CD4-positive, alpha-beta T cell treated with Interleukin-1 beta for 1 hour (primary cell): ENCODE measurements at places on chromosomes 3 and 15.

DNA sequence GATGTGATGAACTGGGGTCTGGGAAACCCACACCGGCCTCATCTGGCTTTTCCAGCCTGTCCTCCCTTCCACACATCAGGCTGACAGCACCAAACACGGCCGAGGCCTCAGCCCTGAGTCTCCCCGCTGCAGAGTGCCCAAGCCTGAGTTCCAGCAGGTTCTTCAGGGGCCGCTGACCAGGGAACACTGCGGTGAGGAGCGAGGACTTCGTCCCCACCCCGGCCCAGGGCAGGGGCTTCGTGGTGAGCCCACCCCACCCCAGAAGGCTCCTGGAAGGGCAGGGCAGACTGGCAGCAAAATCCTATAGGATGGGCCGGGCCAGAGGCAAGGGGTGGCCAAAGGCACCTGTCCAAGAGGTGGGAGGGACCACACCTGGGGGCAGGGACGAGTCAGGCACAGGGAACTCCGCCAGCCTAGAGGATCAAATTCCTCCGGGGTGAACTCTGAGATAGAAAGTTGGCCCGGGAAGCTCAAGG is at the start of gene SLC51A:
TSS of gene SLC51A (plus strand) at position 446 of the 476 bp plus-strand sequence. CDS start 179 bp downstream, outside the sequence.
- no peak for DNase-seq

GRCh38 chr3:101806491-101806890 is 27.5 kb downstream of the NXPE3 start:
- no peak for DNase-seq

- DNase-seq = no peak
These were observed 57.9 kb upstream of the CTXND1 start for GRCh38 chr15:80309769-80310384.

DNA sequence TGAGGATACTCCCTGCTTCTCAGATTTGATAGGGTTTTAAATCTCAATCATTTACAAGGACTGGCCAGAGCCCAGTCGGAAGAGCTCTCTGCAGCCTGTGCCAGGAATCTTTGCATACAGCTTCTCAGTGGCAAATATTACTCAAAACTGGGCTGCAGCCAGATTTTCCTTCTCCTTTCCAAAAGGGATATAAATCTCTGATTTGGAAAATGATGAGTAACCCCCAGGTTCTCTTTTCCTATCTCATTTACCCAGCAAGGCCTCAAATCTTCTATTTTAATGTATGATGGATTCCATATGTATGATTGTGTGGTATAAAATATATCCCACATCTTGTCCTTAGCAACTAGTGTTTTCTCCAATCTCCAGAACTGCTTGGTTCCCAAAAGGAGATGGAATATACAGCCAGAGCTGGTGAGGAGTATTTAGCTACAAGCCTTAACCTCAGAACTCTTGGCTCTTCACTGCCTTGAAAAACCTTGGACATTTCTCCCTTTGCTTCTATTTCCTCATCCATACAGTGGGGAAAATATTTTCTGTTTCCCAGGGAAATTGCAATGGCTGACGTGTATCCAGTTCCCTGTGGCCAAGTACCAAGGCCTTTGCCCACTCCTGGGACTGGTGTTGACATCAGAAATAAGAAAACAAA is 114.4 kb downstream of the ATG7 start:
- no peak for DNase-seq

DNA sequence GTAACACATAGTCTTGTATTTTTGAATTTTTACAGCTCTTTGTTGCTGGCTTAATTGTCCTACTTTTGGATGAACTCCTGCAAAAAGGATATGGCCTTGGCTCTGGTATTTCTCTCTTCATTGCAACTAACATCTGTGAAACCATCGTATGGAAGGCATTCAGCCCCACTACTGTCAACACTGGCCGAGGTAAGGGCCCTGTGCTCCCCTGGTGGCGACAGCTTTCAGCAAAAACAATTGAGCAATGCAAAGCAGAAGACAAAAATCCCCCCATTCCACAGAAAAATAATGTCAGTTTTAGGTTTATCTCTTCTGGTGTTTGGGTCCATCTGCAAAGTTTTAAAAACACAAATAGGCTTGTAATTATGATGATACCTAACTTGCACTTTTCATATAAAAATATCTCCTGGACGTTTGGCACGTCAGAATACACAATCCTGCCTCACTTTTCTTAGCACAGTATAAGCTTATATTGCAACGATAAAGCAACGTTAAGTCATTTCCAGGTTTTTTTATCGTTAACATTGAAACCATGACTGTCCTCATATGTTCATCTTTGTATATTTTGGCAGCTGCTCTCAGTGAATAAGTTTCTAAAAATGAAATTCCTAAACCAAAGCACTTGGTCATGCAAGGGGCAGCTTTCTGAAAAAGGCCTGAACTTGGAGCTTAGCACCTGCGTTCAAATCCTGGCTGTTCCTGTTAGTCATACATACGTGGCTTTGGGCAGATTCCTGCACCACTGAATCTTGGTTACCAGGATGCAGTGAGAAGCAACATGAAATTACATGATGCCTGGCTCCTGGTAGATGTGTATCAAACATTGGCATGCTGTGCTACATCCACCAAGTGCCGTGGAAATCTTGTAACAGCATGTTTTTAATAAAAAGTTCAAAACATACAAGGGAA is 8.5 kb downstream of the SEC61A1 start:
- no peak for DNase-seq

- DNase-seq = peak; percentile 36
These were observed 138.8 kb upstream of the HACD2 start for GRCh38 chr3:123723522-123724168.

- peak; percentile 14 for DNase-seq
These were observed 18.6 kb upstream of the DNAAF4 start for GRCh38 chr15:55526559-55527036.

DNA sequence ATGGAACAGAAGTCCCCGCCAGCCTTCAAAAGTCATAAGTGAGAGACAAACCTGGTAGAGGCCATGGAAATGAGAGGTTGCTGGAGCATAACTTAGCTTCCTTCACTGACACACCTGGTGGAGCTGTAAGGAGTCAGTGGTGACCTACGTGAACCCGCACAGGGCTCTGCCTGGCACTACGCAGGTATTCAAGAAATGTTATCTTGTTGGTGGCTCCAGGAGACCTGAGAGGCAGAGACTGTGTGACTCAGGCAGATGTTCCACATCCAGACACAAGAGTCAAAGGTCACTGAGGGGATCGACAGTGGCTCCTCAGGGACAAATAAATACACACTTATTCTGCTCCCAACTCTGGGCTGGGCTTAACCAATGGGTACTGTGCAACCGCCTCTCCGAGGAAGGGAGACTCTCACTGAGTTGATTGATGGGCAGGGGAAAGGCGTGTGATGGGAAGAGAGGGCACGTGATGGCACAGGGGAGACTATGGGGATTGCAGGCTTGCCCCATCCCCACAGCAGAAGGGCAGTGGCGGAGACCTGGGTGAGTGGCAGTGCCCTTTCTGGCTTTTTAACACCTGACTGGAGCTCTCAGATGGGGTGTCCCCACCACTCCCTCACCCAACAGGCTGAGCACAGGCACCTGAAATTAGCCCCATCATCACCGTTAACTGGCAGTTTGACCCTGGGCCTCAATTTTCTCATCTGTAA is 111.7 kb upstream of the SMAD3 start:
- no peak for DNase-seq

DNA sequence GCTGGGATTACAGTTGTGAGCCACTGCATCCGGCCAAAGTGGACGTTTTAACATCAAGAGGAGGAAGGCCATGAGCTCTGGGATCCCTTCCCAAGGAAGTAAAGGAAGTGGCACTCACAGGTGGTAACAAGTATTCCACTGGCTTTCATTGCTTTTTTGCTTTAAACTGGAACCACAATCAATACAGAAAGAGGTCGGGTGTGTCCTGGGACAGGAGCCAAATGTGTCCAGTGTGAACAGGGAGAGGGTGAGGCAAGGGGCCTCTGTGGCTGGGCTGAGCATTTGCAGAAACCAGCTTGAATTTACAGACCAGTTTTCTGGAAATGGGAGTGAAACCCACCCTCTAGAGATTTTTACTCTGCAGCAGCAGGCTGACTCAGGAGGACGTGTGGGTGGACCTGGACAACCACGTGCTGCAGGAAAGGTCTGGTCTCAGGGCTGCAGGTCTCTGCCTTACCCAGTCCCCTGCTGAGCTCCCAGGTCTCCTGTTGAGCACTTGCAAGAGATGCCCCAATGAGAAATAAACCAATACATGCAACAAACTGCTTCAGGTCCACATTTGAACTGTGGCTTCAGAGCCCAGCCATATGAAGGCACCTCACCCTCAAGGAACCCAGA is 42.8 kb upstream of the TMEM115 start:
- DNase-seq = no peak

DNA sequence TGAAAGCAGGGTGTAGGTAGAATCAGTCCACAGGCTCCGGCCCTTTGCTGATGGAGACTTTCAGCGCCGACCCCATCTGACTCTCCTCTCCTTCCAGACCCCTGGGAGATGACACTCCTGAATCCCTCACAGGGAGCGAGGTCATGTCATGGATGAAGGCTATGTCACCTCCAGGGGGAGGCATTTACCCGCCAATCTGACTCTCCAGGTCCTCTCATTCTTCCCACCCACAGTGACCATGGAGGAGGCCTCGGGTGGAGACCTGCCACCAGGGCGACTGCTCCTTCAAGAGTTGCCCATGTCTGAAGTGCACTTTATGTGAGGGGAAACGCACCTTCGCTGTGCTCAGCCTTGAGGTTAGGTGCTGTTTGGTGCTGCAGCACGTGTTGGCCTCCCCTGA is 112.7 kb downstream of the KLF13 start:
- DNase-seq = peak; percentile 35

- no peak for DNase-seq
These were observed 535 bp downstream of the MCTP2 start for GRCh38 chr15:94231723-94232468.

- no peak for DNase-seq
These were observed 4.3 kb downstream of the CSRNP1 start for GRCh38 chr3:39149059-39149455.
